ENCODE measurements at places on chromosomes 11 and 22.

DNA sequence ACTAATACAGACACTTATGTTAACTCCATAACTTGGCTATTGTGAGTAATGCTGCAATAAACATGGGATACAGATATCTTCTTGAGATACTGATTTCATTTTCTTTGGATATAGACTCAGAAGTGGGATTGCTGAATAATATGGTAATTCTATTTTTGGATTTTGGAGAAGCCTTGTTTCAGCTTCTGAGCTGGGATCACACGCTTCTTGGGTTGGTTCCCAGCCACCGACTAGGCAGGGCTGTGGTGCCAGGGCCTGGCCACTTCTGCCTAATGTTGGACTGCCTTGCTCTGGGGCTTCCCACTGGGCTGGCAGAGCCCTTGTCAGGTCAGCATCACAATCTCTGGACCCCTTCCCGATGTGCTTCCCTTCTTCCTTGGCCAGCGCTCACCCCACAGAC is 14.0 kb upstream of the MCHR1 start:
- DNase-seq, result no peak

GRCh38 chr11:46917109-46917761 is 1.1 kb downstream of the LRP4 start:
- DNase-seq, result no peak

DNA sequence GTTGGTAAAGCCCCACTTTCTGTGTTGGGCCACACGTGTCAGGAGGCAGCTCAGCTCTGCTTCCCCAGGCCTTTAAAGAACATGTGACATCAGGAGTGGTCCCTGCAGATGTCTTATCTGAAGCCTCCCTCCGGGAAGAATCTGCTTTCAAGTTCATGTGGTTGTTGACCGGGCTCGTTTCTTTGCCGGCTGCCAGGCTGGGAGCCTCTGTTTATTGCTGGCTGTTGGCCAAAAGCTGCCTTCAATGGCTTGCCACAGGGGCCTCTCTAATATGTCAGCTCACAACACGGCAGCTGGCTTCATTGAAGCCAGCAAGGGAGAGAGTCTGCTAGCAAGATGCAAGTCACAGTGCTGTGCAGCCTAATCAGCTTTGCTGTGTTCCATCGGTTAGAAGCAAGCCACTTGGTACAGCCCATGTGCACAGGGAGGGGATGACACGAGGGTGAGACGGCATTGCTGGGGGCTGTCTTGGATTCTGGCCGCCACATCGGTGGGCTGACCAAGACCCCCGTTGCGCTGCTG is 14.6 kb downstream of the MRGPRF start:
- peak; percentile 90 for DNase-seq

DNA sequence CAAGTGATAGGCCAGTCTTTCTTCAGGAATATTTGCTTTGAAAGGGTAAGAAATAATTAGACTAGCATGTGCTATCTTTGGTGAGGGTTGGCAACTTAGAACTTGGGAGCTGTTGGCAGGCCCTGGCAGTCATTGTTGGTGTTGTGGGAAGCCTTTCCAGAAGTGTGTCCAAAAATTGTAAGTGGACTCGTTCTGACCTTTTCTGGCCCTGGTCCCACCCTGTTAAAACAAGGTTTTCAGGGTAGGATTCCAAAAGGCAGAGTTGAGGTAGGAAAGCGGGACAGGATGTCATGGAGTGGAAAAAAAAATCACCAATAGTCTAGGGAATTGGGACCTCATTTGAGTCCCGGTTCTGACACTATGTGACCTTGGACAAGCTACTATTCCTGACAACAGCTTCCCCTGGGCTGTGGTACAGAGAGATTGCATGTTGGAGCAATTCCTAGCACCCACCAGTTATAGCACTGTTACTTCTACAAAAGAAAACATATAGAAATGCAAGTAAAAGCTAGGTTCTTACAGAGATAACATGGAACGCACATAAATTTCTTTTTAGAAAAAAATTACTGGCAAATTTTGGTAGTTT is 299.3 kb upstream of the DDI1 start:
- no peak for DNase-seq

GRCh38 chr11:82680252-82680651 is 53.4 kb downstream of the FAM181B start:
- no peak for DNase-seq

GRCh38 chr22:20439928-20440575 is 2.4 kb upstream of the SCARF2 start:
- peak; percentile 6 for DNase-seq

- no peak for DNase-seq
These were observed 1181.0 kb upstream of the TENM4 start for GRCh38 chr11:80621871-80622270.

DNA sequence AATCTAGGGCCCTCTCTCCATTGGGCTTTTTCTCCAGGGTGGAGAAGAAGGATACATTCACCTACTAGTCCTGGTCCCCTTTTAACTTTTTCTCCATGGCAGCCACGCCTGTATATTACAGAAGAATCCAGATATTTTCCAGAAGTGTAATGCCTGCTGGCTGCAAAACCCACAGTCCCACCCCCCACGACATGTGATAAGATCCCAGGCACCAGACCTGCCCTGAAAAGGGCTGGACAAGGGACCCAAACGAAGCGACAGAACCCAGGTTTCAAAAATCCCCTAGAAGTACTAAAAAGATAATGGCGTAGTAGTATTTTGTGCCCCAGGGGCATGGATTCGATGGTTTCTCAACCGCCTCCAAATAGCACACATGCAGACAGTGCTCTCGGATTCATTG is 2.8 kb downstream of the WT1 start:
- no peak for DNase-seq

GRCh38 chr11:60964801-60965200 is 6.7 kb upstream of the CD6 start:
- no peak for DNase-seq

GRCh38 chr11:102733232-102733875 is 8.6 kb upstream of the MMP8 start:
- DNase-seq, result peak; percentile 73

- no peak for DNase-seq
These were observed 23.3 kb downstream of the KCNJ5 start for GRCh38 chr11:128914216-128915148.

DNA sequence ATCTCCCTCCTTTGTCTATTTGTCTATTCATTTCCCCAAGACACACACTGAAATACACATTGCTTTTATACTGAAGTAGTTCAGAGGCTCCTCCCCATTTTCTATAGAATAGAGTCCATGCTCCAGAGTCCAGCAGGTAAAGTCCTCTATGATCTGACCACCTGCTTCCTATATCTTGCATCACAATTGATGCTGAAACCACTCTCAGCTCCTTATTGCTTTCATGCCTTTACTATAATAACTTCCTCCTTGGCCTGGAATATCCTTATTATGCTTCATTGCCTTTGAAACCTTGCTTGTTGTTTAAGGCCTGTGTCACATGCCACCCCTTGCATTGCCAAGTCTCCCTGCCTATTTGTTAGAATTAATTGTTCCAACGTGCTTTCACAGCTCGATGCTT is 12.6 kb downstream of the OR6Q1 start:
- no peak for DNase-seq

DNA sequence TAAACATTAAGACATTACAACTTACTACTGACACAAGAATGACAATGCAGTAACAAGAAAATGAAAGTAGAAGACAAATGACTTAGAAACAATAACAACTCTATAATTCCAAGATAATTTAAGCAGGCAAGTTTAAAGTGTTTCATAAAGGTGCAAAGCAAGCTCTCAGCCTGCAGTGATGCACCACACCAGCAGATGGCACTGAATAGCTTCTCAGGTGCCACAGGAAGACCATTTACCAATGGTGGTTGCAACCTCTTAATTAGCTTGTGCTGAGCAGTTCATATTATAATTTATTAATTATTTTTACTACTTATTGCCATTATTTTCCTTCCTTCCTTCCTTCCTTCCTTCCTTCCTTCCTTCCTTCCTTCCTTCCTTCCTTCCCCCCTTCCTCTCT is 60.6 kb downstream of the NXPE2 start:
- DNase-seq, result peak; percentile 57

DNA sequence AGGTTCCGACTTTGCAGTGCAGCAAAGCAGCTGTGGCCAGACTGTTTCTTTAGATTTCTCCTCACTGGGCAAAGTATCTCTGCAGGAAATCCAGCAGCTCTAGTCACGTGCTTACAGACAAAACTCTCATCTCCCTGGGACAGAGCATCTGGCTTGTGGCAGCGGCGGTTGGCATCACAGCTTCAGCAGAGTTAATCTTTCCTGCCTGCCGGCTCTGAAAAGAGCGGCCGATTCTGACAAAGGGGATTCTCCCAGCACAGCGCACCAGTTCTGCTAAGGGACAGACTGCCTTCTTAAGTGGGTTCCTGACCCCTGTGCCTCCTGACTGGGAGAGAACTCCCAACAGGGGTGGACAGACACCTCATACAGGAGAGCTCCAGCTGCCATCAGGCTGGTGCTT is 1357.3 kb upstream of the TENM4 start:
- DNase-seq, result no peak
